ENCODE measurements at places on chromosomes 7 and 10. TPM values are rescaled to one million over a fixed set of nuclear protein-coding genes. Genes with fewer than 3 reads are reported as not detected.

Gene SLC26A5
- not detected for total RNA-seq

Gene CHAT
- not detected for total RNA-seq

Gene SPDYE2
- total RNA-seq: not detected

Gene YAE1
- total RNA-seq: 12.4 TPM

Gene INHBA
- total RNA-seq: 0.19 TPM

Gene C10orf95
- not detected for total RNA-seq

Gene C10orf62
- not detected for total RNA-seq

Gene CEP55
- total RNA-seq: 46.6 TPM

Gene ELFN1
- not detected for total RNA-seq

Gene ASB4
- not detected for total RNA-seq

Gene PRPS1L1
- not detected for total RNA-seq

Gene NRG3
- total RNA-seq: not detected

- DNase-seq: no peak
These were observed 145.7 kb upstream of the AHR start for GRCh38 chr7:17152721-17153120.

DNA sequence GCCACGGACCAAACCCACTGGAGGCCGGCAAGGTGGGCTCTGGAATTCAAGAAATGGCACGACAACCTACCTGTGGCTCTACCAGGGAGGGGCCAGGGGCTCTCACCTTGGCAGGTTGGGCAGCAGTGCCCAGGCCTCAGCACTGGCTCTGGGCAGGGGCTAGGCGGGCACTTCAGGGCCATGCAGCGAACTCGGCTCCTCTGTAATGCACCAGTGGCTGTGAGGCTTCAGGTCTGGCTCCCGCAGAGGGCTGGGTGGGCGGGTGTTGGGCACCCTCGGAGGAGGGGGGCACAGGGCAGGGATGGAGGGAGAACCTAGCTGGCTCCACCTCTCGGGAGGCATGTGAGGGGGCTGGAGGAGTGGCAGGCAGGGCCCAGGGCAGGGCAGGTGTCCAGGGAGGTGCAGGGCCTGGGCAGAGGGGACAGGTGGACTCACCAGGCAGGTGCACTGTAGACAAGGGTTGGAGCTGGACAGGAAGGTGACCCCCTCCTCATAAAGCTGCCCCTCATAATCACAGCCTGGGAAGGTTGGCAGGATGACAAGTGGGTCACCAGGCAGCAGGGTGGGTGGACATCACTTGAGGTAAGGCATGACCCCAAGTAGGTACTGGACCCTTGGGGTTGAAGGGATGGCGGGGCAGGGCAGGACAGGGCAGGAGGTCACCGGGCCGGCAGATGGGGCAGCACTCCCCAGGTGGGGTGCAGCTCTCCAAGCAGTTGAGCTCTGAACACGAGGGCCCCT is 6.7 kb downstream of the KCP start:
- DNase-seq: no peak

DNA sequence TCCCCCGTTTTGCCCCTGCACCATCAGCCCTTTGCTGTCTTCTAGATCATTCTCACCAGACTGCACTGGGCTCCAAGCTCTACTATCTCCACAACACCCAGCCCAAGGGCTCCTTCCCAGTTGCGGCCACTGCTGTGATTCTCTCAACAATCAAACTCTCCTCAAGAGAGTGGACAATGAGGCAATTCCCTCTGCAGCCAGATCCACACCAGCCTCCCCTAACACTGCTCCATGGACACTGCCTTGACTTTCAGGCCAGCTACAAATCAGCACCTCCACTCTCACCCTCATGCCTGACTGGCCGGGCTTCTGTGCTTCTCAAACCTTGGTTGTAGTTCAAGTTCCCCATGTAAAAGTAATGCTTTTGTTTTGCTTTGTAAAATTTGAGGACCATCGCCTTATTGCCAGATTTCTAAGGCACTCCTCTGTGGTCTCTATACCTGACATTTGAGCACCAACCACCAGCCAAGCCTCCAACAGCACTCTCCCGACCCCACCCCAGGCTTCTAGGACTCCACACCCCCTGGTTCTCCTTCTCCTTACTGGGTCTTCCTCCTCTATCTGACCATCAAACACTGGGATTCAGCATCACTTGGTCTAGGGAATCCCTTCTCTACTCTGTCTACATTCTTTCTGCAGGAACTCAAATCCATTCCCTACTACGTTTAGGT is 45.4 kb downstream of the PPIF start:
- DNase-seq: no peak

DNA sequence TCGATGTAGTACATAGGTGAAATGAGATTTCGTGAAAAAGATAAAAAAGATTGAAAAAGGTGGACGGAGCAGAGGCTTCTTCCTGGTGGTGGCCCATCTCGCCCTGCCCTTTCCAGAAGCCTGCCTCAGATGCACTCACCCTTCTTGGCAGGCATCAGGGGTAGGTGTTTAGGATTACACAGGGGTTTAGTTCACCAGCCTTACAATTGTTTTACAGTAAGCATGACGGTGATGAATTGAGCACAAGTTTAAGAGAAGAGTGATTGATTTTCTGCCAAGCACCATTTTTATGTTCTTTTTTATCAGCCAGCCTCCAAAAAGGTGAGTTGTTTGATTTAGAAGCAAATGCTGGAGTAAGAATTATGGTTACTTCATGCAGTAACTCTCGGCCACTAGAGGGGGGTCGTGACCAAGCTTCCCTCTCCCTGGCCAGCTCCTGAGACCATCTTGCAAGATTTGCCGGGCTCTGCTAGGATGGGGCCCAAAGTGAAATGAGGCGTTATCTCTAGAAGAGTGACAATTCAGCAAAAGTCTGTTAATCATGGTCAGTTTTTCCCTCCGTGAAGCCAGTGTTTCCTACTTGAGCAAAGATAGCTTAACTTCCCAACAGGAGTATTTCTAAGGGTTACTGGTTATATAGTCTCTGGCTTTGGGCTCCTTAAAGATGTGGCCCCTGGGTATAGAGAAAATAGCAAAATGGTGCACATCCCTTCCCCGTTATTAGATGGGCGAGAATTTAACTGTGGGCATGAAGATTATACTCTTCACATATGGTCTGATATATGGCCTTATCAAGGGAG is 228.8 kb downstream of the BMPER start:
- DNase-seq: peak; percentile 19

DNA sequence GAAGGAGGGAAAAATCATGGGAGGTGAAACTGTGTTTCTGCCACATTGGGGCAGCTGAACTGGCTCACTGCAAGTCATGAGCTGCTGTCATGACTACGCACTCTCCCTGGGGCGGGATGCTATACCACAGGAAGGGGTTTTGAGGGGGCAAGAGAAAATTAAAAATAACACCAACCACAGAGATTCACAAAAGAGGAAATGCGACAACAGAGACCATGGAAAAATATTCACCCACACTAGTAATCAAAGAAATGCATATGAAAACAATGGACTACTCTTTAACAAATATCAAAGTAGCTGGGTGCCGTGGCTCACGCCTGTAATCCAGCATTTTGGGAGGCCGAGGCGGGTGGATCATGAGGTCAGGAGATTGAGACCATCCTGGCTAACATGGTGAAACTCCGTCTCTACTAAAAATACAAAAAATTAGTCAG is 65.2 kb upstream of the TM9SF3 start:
- peak; percentile 35 for DNase-seq

DNA sequence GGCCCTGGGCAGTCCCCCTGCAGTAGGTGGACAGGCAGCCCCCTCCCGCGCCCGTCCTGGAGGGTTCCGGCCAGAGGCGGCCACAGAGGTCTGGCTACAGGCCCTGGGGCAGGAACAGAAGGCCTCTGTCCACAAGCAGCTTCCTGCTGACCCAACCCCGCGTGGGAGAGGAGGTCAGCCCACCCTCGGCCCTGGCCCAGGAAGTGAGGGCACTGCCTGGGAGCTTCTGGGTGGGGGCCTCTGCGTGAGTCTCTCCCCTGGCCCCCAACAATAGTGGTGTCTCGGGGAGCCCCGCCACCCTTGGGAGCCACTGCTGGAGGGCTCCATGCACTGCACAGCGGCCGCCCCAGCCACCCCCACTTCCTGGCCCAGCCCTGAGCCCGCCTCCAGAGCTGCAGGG is 4.7 kb downstream of the MICALL2 start:
- no peak for DNase-seq

- DNase-seq: no peak
These were observed 12.0 kb upstream of the EPHB4 start for GRCh38 chr7:100839361-100839760.

- DNase-seq: no peak
These were observed 27.1 kb downstream of the CD36 start for GRCh38 chr7:80665526-80665925.

GRCh38 chr7:103499976-103500375 is 54.0 kb upstream of the SLC26A5 start:
- DNase-seq: no peak

GRCh38 chr10:90977162-90977854 is 56.4 kb upstream of the ANKRD1 start:
- no peak for DNase-seq

GRCh38 chr10:63106111-63106755 is 26.9 kb upstream of the NRBF2 start:
- DNase-seq: no peak

- no peak for DNase-seq
These were observed 3.0 kb downstream of the NOD1 start for GRCh38 chr7:30475580-30475979.

DNA sequence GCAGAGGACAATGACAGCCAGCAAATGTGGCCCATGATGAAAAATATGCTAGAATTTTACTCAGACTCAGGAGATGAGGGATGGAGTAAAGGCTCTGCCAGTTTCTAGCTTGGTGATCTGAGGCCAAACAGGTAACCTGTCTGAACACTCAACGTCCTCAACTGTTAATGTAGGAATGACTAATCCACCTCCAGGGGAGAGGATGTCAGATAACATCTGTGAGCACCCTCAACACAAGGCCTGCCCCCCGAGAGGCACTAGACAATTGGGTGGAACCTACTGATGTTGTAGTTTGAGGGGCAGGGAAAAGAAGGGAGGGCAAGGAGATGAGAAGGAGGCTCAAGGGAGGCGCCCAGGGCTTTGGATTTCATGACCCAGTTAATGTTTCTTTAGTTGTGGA is 445.1 kb downstream of the PLXNA4 start:
- no peak for DNase-seq

DNA sequence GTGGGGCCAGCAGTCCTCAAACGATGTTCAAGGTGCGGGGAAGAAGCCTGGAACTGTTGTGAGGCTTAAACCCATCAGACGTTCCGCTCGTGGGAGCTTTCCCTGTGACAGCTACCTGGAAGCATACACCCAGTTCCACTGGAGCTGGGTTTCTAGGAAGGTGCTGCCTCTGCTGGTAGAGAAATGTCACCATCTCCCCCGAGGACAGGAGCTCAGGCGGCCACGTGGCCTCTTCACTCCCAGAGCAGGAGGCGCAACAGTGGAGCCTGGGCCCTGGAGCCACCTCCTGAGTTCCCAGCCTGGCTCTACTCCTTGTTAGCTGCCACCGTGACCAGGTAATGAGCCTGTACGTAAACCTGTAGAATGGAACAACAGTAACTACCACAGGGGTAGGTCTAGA is 156.1 kb downstream of the ADARB2 start:
- no peak for DNase-seq

- no peak for DNase-seq
These were observed 157.9 kb upstream of the CSTF2T start for GRCh38 chr10:51857305-51857704.

- DNase-seq: no peak
These were observed 54.4 kb upstream of the TMEM273 start for GRCh38 chr10:49242604-49243003.

DNA sequence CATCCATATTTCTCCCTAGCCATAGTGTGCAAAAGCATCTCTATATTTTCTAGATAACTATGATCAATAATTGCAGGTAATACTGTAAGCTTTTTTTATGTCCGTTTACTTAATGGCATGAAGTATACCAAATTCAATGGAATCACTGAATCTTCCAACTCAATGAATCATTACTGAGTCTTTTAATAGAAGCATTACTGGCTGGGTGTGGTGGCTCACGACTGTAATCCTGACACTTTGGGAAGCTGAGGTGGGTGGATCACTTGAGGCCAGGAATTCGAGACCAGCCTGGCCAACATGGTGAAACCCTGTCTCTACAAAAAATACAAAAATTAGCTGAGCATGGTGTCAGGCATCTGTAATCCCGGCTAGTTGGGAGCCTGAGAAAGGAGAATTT is 372.5 kb downstream of the BMPER start:
- no peak for DNase-seq

All from activated T-cell treated with anti-CD3 and anti-CD28 coated beads, Interleukin-2, amount 50 U/mL, for 72 hours (primary cell).